Mesangial cell (primary cell): ENCODE measurements at places on chromosomes 3 and 15. TPM values are rescaled to one million over a fixed set of nuclear protein-coding genes. Genes with fewer than 3 reads are reported as not detected.

The HDDC3 gene
- 16.5 and 24.3 TPM in 2 replicates for total RNA-seq

The CHAC1 gene
- 47.9 and 73.2 TPM in 2 replicates for total RNA-seq

The FBXL2 gene
- total RNA-seq: 10.4 and 22.8 TPM in 2 replicates

The ZNF621 gene
- 5.9 and 10.3 TPM in 2 replicates for total RNA-seq

The SERPINI2 gene
- total RNA-seq: not detected in 2 replicates

The ATP13A5 gene
- total RNA-seq: not detected in 2 replicates

The LRRIQ4 gene
- not detected in 2 replicates for total RNA-seq

The CP gene
- total RNA-seq: not detected in 2 replicates

The LMOD3 gene
- not detected in 2 replicates for total RNA-seq

The MOBP gene
- not detected in 2 replicates for total RNA-seq

The GABRR3 gene
- not detected in 2 replicates for total RNA-seq

The IL16 gene
- total RNA-seq: not detected in 2 replicates

The PLSCR1 gene
- total RNA-seq: 27.7 and 33.0 TPM in 2 replicates

The SEMA5B gene
- total RNA-seq: not detected in 2 replicates

The MUSTN1 gene
- total RNA-seq: not detected in 2 replicates

The GP9 gene
- not detected in 2 replicates for total RNA-seq

The CLDN11 gene
- total RNA-seq: 16.3 and 77.7 TPM in 2 replicates

The SLC51A gene
- total RNA-seq: not detected in 2 replicates

The SLC24A5 gene
- total RNA-seq: not detected in 2 replicates

The ZKSCAN7 gene
- total RNA-seq: 4.9 and 8.0 TPM in 2 replicates

The VWA5B2 gene
- 0.13 TPM in 1 of 2 replicates, not detected in the other for total RNA-seq

The IL17RD gene
- total RNA-seq: 12.9 and 31.3 TPM in 2 replicates

The GCSAM gene
- not detected in 2 replicates for total RNA-seq

The TMEM45A gene
- total RNA-seq: 5.4 and 7.2 TPM in 2 replicates

The NANOGP8 gene
- total RNA-seq: not detected in 2 replicates

The FAIM gene
- total RNA-seq: 4.1 and 4.9 TPM in 2 replicates

The CLEC3B gene
- total RNA-seq: 0.38 TPM in 1 of 2 replicates, not detected in the other

The MST1R gene
- total RNA-seq: 0.65 and 2.0 TPM in 2 replicates

The FEZF2 gene
- not detected in 2 replicates for total RNA-seq

The RBPMS2 gene
- total RNA-seq: 0.63 and 1.3 TPM in 2 replicates

The ACP3 gene
- total RNA-seq: 1.5 TPM in 1 of 2 replicates, not detected in the other

The HEMK1 gene
- 11.4 and 15.1 TPM in 2 replicates for total RNA-seq

The DLEC1 gene
- 0.13 TPM in 1 of 2 replicates, not detected in the other for total RNA-seq

The TMEM266 gene
- under 0.01 and 0.25 TPM in 2 replicates for total RNA-seq

The PRRT3 gene
- total RNA-seq: 0.98 and 6.0 TPM in 2 replicates

The PSTPIP1 gene
- 0.25 TPM in 1 of 2 replicates, not detected in the other for total RNA-seq

The SLC22A14 gene
- 0.16 and 0.25 TPM in 2 replicates for total RNA-seq

The ISG20 gene
- total RNA-seq: 2.6 and 5.7 TPM in 2 replicates

The A4GNT gene
- not detected in 2 replicates for total RNA-seq

The AGBL1 gene
- not detected in 2 replicates for total RNA-seq

The DZIP1L gene
- 13.0 and 16.9 TPM in 2 replicates for total RNA-seq

The HTR3E gene
- not detected in 2 replicates for total RNA-seq

The GOLGA8G gene
- not detected in 2 replicates for total RNA-seq

The MCTP2 gene
- total RNA-seq: 4.4 and 6.3 TPM in 2 replicates

The ABHD5 gene
- total RNA-seq: 7.6 and 12.2 TPM in 2 replicates

The UQCRC1 gene
- 349 and 382 TPM in 2 replicates for total RNA-seq

The STRA6 gene
- total RNA-seq: 2.0 and 20.2 TPM in 2 replicates

The ARPC4 gene
- total RNA-seq: 175 and 268 TPM in 2 replicates

The CILP gene
- 0.13 TPM in 1 of 2 replicates, not detected in the other for total RNA-seq

The ADAMTS17 gene
- 0.13 and 0.98 TPM in 2 replicates for total RNA-seq

The RYR3 gene
- under 0.01 and 1.0 TPM in 2 replicates for total RNA-seq

The RETNLB gene
- not detected in 2 replicates for total RNA-seq

The TRIM71 gene
- total RNA-seq: 0.33 and 1.0 TPM in 2 replicates

The ZBED2 gene
- 3.3 and 20.5 TPM in 2 replicates for total RNA-seq
